Breast epithelium (tissue), 4 donors: ENCODE measurements at places on chromosomes 6 and 20.
A peak's percentile ranks its signal among the peaks of the same experiment; 100 is the strongest.

DNA sequence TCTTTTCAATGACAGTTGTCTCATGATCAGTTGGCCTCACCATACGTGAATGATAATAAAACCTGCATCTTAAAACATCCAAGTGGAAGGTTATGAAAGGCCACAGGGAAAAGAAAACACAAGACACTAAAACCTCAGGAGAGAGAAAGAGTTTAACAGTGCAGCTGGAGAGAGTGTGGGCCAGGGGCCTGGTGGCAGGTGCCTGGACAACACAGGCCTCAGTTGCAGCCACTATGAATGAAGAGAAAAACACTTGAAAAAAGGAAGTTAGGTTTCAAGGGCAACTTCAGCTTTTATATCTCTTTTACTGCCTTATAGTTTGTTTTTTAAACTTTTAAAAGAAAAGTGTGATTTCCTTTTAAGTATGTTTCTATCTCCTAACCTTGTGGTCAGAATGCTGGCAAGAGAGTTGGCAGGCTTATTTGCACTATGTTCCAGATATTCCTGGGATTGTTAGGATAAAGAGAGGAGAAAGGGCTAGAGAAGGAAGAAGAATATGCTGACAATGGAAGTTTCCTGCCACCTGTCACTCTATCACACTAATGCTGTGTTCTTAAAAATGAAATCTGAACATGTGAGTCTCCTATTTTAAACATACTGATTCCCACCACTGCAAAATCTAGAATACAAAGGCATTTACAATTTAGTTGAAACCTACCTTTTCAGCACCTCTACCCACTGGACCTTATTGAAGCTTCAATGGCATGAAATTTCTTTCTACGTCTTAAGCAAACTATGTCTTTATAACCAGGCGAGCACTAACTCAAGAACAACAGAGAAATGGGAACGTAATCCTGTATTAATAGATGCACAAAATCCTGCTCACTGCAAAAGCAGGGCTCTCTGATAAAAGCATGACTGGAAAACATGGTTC lies 222.4 kb downstream of the CD83 start:
- no peak for DNase-seq
- no peak overlapping the region for H3K4me3 ChIP-seq
- H3K27ac ChIP-seq, result no peak overlapping the region
- H3K27me3 ChIP-seq, result no peaks in the 10 kb centered on the region
- no peaks in the 10 kb centered on the region for H3K36me3 ChIP-seq

GRCh38 chr6:41332241-41332640 lies 3.2 kb upstream of the NCR2 start:
- peaks cover 13% of the 10 kb centered on the region for H3K27me3 ChIP-seq

- DNase-seq, result no peak
- no peak overlapping the region for H3K4me3 ChIP-seq
- H3K27ac ChIP-seq, result peak overlapping the region; percentile 11
- H3K4me1 ChIP-seq, result no peaks in the 10 kb centered on the region
- peaks cover 22% of the 10 kb centered on the region for H3K36me3 ChIP-seq
Measured at GRCh38 chr20:10642856-10643559, 30.8 kb downstream of the JAG1 start.

DNA sequence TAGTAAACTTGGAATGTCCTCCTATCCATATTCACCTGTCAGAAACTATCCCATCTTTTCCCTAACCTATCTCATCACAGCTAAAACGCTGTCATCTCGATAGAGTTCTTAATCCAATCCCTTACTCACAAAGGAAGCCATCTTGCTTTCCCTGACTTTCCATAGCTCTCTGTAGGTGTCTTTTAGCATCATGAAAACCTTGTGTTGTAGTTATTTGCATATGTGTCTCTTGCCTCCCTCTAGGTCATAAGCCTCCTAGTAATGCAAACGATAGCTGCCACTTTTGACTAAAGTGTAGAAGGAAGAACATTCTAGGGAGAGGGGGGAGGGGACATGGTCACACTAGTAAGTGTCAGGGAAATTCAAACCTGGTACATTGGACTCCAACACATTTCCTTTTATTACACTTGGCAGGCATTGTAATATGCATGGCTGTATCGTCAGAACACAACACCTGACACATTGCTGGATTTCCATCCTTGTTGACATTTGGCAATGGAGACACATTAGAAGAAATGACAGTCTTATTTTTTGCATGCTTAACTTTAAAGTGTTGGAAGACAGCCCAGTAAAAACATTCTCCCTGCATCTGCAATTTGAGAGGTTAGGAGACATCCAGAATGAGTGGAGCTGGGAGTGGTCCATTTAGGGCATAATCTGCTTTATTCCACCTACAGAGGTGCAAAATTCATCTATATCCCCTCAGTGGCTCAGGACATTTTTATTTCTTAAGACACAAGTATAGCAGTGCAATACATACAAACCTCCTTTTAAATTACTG lies 283.4 kb downstream of the HAO1 start:
- no peak overlapping the region for H3K4me3 ChIP-seq
- H3K36me3 ChIP-seq, result no peaks in the 10 kb centered on the region
- no peak overlapping the region for H3K27ac ChIP-seq
- H3K27me3 ChIP-seq, result no peaks in the 10 kb centered on the region
- H3K4me1 ChIP-seq, result no peaks in the 10 kb centered on the region
- DNase-seq, result no peak

- H3K27me3 ChIP-seq, result peaks cover 55% of the 10 kb centered on the region
- no peak overlapping the region for H3K4me3 ChIP-seq
- no peak for DNase-seq
- H3K36me3 ChIP-seq, result no peaks in the 10 kb centered on the region
- no peaks in the 10 kb centered on the region for H3K4me1 ChIP-seq
- no peak overlapping the region for H3K27ac ChIP-seq
Measured at GRCh38 chr20:63238514-63239125, 2.9 kb downstream of the BIRC7 start.
